ENCODE measurements at places on chromosomes 4 and X.

GRCh38 chr4:112511093-112511802 is 4.7 kb downstream of the NEUROG2 start:
- peak; percentile 12 for DNase-seq

GRCh38 chr4:110629214-110629754 is 6.4 kb upstream of the PITX2 start:
- no peak for DNase-seq

DNA sequence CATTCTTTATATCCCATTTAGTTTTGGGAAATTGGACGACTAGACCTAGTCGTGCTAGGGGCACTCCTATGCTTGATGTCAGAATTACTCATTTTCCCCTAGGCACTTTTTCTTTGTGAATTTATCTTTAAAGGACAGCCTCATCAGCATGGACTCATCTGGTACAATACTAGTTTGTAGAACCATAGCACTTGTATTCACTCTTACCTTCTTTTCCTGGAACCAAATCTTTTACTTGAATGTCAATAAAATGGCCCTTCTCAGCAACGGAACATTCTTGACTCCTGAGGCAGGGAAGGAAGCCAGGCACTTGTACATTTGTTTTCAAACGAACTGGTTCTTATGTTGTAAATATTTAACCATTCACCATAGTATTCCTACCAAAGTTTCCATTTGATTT is 187.1 kb downstream of the SHROOM3 start:
- no peak for DNase-seq

DNA sequence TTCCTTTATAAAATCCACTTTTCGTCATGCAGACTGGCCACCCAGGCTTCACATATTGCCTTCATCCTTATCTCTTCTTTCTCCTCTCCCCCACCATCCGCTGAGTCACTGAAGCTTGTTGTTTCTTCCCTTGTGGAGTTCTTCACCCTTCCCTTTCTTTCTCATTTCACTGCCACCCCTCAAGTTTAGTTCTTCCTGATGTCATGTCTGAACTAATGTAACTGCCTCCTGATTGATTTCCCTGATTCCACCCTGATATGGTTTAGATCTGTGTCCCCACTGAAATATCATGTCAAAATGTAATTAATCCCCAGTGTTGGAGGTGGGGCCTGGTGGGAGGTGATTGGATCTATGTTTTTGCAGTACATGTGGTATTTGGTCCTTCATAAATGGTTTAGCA is 151.4 kb downstream of the CPEB2 start:
- DNase-seq, result no peak

- DNase-seq, result no peak
Measured at GRCh38 chrX:23908219-23909004, 606 bp downstream of the CXorf58 start.

DNA sequence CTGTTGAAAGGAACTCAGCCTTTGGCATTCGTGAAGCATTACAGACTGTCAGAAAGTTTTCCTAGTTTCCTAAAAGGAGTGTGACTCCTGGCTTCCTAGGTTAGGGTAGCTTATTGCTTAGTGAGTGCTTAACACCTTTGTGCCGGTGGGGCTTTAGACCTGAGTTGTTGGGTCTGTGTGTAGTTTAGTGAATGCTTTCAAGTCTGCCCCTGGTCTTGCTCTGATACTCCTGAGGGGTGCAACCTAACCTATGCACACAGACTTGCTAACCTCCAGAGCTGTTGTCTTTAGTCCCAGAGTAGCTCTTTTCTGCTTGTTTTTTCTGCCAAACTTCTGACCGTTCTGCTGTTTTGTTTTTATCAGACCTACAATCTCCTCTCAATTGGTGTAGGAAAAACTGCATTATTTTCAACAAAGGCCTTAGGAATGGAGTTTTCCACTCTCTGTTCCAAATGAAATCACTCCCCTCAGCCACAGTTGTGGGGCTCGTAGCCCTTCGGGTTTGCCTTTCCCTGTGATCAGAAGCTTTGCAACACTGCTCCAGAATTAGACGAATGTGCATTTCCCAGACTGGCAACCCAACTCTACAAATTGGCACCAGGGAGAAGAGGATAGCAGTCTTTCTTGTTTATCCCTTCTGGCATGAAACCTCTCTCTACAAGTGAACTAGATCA is 1399.1 kb upstream of the PCDH7 start:
- DNase-seq, result no peak

DNA sequence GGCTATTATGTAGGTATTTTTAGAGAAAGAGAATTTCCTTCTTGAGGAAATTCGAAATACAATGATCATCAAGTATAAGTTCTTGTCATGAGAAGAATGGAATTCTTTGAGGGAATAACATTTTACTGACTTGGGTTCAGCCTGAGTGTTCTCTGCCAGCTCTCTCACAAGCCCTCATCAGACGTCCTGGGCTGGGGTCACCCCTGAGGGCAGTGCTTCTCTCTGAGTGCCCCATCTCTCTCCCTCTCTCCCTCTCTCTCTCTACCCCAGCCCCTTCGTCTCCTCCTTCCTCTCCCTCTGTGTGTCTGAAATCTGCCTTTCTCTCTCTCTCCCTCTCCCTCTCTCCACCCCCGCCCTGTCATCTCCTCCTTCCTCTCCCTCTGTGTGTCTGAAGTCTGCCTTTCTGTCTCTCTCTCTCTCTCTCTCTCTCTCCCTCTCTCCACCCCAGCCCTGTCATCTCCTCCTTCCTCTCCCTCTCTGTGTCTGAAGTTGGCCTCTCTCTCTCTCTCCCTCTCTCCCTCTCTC is 241.7 kb upstream of the PSAPL1 start:
- DNase-seq, result no peak

- DNase-seq, result peak; percentile 19
Measured at GRCh38 chr4:48315728-48316630, 25.4 kb upstream of the SLAIN2 start.

GRCh38 chr4:99529228-99529627 is 18.4 kb downstream of the C4orf17 start:
- no peak for DNase-seq

- DNase-seq, result no peak
Measured at GRCh38 chr4:174278467-174278866, 5.0 kb downstream of the FBXO8 start.

GRCh38 chr4:3440011-3440410 is 1.8 kb upstream of the HGFAC start:
- DNase-seq, result no peak

DNA sequence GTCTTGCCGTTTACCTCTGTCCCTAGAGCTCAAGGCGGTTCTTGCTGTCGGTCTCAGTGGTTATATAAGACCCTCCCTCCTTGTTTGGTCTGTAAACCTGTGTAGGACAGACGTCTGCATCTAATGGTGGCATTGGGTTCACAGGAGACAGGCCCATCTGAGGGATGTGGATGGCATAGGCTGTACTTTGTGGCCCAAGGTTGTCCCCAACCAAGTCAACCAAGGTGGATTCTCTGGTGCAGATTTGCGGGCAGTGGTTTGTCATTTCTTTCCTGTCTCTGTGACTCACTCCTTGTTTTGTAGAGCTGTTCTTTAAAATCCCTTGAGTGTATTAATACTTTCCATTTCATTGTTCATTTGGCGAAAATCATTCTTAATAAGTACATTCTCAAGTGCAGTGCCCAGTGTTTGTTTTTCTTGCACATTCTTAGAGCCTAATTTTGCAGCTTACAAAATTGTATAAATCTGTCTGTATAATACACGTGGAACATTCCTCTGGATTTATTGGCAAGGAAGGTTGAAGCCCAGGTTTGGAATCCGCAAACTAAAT is 68.0 kb upstream of the TLR2 start:
- DNase-seq, result peak; percentile 64

DNA sequence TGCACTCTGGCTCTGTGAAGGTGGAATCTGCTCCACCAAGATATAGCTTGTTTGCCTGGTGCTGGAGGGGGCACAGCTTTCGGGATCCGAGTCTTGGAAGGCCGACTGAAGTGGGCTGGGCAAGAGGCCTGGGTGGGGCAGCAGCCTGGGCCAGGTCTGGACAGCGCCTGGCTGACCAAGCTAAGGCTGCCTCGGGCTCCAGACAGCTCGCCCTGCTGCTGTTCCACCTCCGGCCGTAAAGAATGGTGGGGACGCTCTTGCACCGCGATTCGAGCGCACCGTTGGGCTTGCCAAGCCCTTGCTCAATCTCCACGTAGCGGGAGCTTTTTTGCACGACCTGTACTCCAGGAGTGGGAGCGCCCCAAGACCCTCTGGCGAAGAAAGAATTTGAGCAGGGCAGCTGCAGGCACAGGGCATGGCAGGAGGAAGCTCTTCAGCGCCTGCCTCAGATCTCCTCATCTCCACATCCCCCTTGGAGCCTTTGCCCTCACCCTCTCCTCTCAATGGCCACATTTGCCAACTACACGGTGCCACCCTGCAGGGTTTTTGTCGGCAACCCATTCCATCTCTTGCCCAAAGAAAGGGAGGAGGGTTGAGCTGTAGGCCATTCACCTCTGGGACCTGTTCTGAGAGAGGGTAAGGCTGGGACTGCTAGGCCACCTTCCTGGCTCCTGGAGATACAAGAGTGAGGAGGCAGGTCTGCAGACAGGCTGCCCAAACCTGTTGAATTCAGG is 18.9 kb downstream of the CNGA2 start:
- DNase-seq, result peak; percentile 8

DNA sequence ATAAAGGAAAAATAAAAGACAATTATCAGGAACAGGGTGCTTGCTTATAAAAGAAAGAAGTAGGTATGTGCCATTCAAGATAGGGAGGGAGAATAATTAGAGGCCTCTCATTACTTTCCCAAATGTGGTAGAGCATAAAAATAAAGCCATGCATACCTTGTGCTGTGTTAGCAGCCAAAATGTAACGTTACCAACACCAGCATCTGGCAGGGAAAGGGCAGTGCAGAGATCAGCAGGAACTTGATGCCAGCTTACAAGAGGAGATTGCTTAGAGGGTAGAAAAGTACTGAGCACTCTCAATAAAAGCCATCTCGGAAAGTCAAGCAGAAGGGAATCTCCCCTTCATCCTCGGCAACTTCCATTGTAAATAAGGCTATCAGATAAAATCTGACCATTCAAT is 195.6 kb downstream of the RASL11B start:
- DNase-seq, result no peak

GRCh38 chrX:105282077-105282476 is 61.6 kb upstream of the TEX13A start:
- no peak for DNase-seq

DNA sequence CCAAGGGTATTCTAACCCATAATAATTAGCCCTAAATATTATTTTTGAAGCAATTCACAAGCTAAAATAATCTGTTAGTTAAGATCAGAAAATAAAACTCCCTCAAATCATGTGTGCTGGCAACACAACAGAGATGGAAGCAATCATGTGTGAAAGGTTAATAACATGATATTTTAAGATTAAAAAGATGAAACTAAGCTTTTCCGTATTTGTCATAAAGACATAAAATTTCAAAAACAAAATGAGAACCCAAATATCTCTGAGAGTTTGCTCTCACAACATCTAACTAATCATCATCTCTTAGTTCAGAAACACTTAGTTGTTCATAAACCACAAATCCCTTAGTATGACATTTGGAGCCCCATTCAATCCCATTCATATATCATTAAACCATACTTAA is 749.1 kb downstream of the CCSER1 start:
- no peak for DNase-seq
